Renal cortex interstitium (tissue), 15 donors: ENCODE measurements at places on chromosomes 4 and X.

DNA sequence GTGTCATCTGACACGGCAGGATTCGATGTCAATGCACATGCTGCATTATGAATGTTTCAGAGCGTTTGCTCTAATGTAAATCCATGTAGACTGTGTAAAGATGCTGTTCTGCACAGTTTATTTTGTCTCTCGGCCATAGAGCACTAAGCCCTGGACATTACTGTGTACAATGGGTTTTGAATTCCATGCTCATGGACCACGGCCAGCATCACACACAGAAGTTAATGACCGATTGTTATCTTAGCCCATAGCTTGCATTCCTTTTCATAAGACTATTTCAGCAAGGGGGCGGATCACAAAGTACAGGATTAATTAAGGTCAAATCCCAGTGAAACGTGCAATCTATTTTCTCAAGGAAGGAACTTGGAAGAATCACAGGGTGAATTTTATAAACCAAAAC is 286.1 kb upstream of the TENM3 start:
- DNase-seq = peak; percentile 72

GRCh38 chr4:61853041-61853440 is 652.9 kb downstream of the ADGRL3 start:
- DNase-seq = no peak

DNA sequence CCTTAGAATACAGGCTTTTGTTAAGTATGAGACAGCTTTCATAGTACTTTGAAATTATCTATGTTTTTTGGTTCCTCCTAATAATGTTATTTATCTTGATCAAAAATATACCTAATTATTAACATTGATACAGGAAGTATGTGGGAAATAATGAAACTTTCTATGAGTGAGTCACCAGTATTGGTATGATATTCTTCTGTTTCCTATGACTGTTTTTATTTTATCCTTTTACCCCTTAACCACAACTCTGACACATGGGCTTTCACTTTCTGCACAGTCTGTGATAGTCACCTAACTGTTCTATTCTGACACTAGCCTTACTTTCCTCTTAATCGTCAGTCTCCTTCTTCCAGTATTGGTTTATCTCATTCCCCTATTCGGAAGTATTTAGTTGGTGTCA is 4.7 kb downstream of the THAP9 start:
- no peak for DNase-seq

DNA sequence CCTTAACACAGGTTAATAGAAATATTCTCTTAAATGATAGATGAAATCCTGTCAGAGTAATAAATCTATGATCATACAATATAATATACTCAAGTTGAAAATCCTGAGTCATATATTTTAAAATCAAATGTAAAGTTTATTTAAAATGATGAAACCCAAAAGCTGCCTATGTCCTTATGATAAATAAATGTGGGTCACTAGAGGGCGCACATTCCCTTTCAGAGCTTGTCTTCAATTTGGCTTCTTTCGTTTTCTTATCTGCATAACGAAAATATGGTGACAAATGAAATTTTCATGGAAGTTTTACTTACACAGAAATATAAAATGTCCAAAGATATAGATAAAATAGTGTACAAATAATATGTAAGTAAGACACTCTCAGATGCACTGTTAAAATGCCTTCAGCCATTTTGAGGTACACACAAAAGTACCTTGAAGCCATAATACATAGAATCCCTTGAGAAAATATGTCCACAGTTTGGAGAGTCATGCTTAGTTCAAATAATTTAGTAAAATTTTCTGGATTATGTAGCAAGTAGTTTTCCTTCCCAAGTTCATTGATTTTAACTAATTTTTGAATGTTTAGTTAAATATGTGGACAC is 680.4 kb downstream of the DMD start:
- peak; percentile 29 for DNase-seq

- no peak for DNase-seq
These were observed 33.2 kb downstream of the ARHGAP10 start for GRCh38 chr4:147765121-147765529.

DNA sequence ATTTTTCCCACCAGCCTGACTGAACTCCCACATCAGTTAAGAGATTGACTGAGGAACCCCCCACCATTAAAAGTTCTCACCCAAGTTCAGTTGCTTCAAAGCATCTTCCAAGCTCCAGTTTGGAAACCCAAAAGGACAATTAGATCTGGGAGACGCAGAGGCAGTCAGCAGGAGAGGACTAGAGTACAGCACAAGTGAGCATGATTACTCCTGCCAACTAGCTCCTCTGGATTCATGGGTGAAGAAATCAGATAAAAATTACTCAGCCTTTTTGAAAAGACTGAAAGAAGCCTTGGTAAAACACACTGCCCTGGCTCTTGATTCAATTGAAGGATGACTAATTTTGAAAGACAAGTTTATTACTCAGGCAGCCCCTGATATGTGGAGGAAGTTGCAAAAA is 297.5 kb downstream of the ADAM29 start:
- no peak for DNase-seq

- peak; percentile 42 for DNase-seq
These were observed 133.2 kb upstream of the ADAMTS3 start for GRCh38 chr4:72701987-72702819.

- no peak for DNase-seq
These were observed 190.1 kb upstream of the C1QTNF7 start for GRCh38 chr4:15237648-15238230.

DNA sequence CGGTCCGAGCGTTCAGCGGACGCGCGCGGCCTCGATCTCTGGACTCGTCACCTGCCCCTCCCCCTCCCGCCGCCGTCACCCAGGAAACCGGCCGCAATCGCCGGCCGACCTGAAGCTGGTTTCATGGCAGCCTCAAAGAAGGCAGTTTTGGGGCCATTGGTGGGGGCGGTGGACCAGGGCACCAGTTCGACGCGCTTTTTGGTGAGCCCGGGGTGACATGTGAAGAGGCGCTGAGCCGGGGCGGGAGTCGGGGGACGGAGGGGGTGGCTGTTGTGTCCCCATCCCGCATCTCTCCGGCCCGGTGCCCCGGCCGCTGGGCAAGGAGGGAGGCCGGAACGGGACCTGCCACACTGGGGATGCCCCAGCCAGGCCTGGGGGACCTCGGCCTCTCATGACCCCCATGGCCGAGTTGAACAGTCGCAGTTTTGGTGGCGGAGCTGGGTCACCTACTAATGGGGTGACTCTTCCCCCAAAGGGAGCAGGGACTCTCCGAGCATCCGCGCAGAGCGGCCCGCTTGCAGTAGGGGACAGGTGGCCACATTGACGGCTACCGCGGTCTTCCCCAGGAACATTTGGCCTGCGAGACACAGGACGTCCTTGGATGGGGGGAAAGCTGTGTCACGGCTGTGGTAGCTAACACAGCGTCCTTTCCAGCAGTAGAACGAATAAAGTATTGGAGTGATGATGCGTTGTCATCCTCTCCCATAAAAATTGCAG is at the start of gene GK:
Gene GK, plus strand, starts transcription at position 9 of the 717 bp plus-strand sequence. Its CDS starts 115 bp downstream, at position 124.
- DNase-seq = no peak

GRCh38 chrX:55908661-55909212 is 191.2 kb downstream of the RRAGB start:
- DNase-seq = no peak

- DNase-seq = no peak
These were observed 479.3 kb downstream of the IL1RAPL1 start for GRCh38 chrX:29066516-29066915.

DNA sequence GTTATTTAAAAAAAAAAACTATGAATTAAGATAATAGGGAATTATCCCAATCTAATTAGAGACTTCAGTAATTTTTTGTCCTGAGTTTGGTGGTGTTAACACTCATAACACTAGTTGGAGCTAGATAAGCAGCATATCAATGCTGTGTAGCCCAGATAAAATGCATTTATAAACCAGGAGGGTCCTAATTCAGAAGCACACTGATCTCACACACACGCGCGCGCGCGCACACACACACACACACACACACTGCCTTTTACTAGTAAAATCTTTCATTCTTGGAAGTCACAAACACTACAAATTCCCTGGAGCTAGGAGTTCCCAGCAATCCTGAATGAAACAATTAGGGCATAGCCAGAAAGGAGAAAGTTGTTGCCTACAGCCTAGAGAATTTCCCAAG is 3.2 kb downstream of the UNC5C start:
- DNase-seq = no peak

DNA sequence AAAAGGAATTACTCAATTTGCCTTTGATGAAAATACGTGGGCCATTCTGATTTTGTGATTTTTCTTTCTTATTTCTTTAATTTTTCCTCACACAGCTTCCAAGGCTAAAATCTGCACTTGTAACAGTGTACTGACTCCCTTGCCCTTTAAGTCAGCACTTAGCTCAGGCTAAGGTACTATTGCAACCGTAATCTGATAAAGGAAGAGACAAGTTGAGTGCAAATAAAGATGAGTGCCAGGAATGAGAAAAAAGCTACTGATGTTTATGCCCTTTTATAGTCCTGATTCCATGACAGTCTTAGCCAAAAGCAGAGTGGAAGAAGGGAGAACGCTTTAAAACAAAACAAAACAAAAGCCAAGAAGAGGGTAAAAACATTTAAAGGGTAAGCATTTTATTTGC is 6.0 kb downstream of the DMD start:
- no peak for DNase-seq

DNA sequence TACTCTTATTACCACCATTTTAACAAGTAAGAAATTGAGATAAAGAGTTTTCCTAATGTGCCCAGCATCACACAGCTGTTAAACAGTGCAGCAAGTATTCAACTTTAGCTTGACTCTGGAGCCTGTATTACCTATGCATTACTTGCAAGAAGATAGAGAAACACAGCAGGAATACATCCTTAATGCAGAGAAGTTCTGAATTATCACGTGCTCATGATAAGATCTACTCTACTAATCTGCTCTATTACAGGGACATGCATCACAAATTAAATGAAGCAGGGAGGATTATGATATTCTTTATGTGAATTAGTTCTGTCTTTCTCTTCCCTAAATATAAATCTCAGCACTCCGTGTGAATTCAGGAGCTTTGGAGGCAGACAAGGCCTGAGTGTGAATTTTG is 39.0 kb upstream of the PDGFC start:
- no peak for DNase-seq

DNA sequence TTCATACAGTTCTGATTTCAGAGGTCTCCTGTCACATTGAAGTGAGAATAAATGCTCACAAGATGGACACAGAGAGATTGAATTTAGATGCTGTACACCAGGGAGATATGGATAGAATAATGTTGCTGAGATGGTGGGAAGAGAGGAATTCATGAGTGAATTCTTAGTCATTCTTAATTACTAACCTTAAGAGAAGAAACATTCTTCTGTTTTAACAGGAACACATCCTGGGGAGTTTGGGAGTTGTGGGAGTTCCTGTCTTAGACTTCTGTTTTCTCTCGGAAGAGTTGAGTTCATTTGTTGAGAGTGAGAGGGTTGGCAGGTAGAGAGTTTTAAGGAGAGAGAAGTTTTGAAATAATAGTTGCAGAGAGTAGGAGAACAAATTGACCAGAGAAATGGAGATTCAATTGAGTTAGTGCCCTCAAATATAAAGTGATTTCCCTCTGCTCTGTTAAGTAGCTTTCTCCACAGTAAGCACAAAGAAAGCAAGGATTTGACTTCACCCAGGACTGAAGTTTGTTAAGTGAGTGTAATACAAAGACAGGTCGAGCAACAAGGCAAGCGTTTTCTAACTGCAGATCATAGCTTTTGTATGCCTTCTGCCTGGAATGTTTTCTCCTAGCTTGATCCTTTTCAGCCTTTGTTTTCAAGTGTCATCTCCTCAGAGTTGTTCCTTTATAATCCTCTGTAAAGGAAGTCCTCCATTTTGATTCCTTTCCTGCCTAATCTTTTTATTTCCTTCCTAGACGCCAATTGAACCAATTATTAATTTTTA is 205.9 kb downstream of the RAPGEF2 start:
- DNase-seq = no peak

DNA sequence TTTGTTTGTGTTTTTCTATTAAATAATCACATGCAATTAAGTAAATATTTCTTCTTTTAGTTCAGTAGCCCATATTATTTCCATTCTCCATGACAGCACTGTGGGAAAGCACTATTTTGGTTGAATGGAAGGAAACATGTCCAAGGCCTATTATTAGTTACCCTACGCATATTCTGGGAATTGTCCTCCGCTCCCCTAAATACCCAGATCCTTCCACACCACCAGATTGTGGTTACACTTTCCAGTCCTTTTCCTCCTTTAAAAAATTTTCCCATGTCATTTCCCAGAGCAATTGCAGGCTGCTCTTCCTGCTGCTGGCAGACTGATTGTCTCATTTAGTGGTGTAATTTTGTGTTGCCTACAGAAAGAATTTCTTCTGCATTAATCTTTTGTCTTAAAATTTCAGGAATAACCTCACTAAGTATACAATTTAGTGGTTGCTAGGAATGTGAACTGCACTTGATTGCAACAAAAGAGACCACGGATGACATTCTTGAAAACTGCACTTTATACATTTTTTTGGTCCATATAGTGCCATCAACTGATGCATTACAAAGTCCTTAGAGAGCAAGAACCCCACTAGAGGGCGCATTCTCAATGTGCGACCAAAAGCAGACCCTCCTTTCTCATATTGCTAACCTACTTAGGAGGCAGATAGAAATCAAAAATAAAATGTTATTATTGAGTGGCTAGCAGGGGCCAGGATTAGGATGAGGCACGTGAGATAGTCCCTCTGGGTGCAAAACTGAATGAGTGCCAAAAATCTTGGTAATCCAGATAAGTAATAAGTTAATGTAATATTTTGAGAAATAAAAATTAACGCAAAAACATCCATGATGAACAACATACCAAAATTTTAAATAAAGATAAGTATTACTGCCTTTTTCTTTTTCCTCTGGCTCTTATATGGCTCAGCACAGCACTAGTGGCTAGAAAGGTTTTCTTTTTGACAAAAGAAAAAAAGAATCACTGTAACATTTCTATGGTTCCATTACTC is 98.8 kb upstream of the IQCM start:
- peak; percentile 50 for DNase-seq

GRCh38 chr4:128551280-128551679 is 258.2 kb upstream of the JADE1 start:
- no peak for DNase-seq

GRCh38 chr4:140156529-140157171 is 2.7 kb upstream of the MAML3 start:
- no peak for DNase-seq

GRCh38 chr4:42339935-42340406 is 57.3 kb upstream of the SHISA3 start:
- no peak for DNase-seq

- DNase-seq = no peak
These were observed 284.0 kb upstream of the ZFP42 start for GRCh38 chr4:187711586-187711985.

DNA sequence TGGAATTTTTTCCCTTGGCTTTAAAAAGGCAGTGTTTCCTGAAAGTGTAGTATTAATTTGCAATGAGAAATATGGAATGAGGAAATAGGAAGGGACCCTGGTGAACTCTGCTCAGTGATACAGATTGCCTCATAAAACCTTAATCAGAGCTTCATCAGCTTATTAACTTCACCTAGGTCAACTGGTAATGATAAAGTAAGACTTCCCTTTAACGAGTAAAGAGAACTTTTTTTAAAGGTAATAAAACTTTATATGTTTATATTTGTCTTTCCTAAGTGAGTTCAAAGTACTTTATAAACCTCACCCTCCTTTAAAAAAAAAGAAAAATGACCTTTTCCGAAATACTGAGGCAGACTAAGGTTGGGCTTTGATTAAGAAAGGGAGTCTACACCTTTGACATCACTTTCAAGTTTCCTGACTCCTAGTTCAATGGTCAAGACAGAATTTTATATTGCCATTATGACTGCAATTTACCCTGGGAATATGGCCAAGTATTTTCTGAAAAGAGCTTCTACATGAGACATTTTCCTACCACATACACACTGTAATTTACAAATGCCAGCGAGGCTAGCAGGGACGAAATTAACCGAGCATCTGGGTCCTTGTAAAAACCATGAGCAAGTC is 706.3 kb upstream of the TENM3 start:
- no peak for DNase-seq

- no peak for DNase-seq
These were observed 310.3 kb downstream of the KCNIP4 start for GRCh38 chr4:21638171-21638725.
